ENCODE measurements at places on chromosomes 12 and 14.
A peak's percentile ranks its signal among the peaks of the same experiment; 100 is the strongest.

DNA sequence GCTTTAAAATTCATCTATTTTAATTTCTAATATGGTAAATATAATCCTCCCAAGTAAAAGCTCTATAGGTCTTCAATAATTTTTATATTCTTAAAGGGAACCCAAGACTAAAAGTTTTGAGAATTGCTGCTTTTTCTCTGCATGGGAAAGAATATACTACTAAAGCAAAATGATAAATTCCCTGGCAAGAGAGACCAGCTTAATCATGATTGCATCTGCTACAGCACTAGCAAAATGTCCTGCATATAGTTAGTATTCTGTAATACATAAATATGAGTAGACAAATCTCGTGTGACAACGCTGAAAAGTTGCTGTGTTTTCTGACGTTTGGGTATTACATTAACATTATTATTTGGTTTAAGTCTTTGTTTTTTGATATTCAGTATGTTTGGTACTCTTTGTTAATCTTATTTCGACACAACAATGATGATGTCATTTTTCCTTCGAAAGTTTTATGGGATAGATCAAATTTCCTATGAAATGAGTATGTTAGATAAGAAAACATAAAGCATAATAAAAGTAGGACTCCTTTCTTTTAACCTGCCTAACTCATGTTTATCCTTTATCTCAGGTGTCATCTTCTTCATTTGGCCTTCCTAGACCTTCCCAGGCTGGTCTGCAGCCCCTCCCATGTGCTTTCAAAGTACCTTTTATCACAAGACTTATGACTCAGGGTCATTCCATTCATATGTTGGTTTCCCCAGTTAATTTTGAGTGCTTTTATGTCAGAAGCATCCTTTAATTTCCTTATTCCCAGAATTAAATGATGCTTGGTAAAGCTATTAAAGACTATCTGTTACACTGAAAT lies 321.9 kb downstream of the RAD51B start:
- DNase-seq, result no peak

DNA sequence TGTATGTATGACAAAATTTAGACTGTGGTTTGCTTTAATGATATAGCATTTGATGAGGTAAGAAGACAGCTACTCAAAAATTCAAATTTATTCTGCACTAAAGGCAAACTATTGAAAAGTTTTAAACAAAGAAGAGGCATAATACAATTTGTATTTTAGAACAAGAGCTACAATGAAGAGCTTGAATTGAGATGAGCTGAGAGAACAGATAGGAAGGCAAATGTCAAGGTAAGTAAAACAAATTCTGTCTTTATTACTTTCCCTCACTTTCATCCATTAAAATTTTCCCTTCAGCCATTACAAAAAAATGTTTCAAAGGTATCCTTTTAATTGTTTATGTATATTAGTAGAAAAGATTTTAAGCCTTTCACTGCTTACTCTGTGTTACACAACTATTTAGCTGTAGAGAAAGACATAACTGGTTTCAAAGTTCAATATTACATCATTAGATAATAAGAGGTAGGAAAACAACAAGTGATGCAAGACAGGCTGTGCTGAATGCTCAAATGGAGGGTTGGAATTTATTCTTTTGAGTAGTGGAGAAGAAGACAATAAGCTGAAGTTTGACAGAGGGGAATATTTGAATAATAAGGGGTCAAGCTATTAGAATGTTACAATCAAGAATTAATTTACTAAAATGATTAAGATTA lies 1334.1 kb downstream of the FSCB start:
- no peak for DNase-seq

DNA sequence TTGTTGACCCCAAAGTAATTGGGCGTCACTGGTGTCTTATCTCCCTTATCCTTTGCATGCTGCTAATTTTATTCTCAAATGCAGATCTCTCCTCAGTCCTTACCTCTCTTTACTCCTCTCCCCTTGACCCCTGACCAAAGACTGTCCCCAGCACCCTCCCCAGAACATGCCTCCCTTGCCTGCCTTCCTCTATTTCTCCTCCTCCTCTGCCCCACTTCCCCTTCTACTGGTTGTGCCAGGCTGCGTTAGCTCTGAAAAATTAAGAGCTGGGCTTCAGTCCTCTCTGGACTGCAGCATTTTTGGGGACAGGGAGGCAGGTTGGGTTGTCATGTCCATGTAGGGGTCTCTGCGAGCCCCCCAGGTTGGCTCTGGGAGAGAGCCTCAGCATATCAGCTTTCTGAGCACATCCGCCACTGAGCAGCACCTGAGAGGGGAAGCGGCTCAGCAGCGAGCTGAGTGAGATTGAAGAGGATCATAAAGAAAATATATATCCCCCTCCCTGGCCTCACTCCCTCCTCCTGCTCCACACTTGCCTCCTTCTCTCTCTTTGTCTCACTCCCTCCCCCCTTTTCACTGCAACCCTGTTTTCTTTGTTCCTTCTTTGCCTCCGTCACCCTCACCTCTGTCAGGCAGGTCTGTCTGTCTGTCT lies 6.4 kb upstream of the CISTR start:
- DNase-seq, result no peak

- no peak for DNase-seq
These were observed 25.9 kb upstream of the CAND1 start for GRCh38 chr12:67243260-67243659.

DNA sequence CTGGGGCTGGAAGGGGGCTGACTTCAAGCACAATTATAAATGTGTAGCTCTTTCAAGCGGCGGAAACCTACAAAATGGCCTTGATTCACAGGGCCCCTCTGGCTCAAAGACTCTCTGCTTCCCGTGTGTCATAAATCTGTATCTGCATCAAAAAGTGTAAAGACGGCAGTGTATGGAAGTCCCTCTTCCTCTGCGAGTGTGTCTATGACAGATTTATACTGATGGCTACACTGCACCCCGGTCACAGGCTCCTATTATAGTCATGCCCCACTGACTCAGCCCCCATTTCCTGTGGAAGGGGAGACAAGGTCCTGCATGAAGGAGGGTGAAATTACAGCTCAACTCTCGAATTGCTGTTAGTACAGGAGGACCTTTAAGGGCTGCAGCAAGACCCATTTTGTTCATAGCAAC lies 68.6 kb downstream of the HMGA2 start:
- DNase-seq, result peak; percentile 61

DNA sequence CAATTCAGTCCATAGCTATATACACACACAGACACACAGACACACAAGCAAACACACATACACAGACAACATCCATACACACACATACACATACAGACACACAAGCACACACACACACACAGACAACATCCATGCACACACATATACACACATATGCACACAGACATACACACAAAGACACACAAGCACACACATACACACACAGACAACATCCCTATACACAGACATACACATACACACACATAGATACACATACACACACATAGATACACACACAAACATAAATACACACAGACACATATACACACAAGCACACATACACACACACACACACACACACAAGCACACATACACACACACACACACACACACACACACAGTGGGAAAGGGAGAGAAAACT lies 254.8 kb downstream of the VRK1 start:
- DNase-seq, result no peak

DNA sequence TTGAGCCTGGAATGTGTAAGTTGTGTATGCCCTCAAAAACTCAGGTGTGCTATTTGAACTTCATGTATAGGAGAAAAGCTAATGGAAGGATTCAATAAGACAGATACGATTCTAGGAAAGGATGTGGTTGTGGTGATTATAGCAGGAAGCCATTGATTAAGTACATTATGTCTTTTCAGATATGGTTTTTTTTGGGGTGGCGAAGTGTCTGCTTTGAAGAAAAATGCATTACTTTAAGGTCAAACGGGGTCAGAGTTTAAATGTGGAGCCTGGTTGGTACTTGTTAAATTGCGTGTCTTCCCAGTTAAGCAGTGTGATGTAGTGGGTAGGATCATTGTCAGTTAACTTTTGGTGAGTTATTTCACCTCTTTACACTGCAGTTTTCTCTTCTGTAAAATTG lies 13.0 kb upstream of the NUP107 start:
- DNase-seq, result no peak

DNA sequence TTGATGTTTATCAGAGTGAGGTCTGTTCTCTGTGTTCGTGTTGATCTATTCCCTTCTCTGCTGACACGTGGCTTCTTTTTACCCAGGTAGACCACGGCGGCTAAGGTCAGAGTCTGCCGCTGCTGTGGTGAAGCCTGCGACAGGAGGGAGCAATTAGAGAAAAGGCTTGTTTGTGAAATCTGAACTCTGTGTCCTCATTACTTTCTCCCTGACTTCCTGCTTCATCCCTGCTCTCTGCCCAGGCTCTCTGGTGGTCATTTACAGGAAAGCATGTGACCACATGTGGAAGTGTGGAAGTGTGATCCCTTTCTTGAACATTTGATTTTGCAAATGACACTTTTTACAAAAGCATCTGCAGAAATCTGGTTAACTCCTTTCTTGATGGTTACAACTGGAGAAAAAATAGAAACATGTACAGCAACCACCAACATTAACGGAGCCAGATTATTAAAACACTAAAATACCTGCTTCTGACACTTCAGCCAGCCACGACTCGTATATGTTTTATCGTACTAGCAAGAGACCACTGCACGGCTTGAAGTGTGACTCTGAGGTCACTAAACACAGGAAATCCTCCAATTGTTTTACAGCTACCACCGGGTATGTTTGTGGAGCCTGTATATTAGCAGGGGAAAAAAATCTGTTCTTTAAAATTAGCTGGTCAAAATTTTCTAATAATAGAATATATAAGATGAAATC lies 388.6 kb upstream of the TMPO start:
- no peak for DNase-seq

DNA sequence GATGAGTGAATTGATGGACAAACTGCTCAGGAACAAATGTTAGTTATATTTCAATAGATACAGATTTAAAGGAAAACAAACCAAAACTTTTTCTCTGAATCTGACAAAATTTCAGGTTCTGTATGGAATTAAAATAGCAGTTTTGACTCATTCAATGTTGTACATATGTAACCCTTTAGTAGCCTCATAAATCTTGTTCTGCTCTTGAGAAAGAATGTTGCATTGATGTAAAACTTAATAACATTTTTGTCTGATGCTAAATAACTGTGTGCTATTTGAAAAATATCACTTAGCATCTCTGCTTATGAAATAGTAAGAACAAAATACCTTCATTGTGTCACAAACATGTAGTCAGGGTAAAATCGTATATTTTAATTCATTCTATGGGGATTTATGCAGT lies 168.9 kb upstream of the NOVA1 start:
- DNase-seq, result no peak

DNA sequence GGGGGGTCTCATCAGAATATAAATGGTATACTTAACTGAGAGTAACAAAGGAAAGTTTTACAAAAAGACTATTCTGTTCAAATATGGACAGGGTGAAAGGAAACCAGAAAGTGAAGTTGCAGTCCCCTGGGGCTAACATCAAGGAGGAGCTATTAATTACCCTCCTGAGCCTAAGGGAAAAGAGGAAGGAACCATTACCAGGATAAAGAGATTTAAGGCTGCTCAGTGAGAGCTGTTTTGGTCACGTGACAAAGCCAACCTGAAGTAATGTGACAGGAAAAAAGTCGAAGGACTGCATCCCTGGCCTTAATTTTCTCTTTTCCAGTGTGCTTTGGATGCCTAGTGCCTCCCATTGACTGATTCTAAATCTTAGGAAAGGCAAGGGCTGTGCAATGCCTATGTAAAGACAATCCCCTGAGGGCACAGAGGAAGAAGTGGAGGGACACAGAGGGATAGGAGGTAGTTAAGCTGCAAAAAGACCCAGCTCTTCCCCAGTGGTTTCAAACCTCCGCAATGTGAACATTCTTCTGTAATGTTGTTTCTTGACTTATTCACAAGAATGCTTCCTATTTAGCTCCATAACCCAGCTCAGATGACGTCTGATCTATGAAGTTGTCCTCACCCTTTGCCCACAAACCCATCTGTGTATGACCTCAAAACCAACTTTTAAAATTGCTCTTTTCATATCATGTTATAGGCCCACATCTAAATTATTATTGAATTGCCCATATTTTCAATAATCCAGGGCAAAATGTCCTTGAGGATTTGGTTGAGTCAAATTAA lies 187.7 kb upstream of the DCN start:
- DNase-seq, result no peak

DNA sequence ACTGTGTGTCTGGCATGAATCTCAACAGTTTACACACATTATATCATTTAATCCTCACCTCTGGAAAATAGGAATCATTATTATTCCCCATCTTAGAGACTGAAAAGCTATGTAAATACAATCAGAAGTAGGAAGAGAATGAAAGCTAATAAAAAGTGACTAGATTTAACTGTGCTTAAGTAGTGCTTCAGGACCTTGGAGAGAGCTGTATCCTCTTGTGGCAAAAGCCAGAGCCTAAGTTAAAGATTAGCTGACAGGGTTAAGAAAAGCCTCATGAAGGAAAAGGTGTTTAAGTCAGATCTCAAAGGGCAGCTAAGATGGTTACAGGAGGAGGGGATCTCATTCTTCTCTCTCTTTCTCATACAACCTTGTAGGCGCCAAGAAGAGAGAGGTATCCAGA lies 65.3 kb upstream of the TMEM233 start:
- DNase-seq, result no peak

- DNase-seq, result no peak
These were observed 351.3 kb upstream of the KITLG start for GRCh38 chr12:88931598-88931997.

- DNase-seq, result no peak
These were observed 5.4 kb downstream of the CIPC start for GRCh38 chr14:77103475-77103874.

GRCh38 chr12:14256555-14257169 lies 108.8 kb upstream of the ATF7IP start:
- peak; percentile 36 for DNase-seq

DNA sequence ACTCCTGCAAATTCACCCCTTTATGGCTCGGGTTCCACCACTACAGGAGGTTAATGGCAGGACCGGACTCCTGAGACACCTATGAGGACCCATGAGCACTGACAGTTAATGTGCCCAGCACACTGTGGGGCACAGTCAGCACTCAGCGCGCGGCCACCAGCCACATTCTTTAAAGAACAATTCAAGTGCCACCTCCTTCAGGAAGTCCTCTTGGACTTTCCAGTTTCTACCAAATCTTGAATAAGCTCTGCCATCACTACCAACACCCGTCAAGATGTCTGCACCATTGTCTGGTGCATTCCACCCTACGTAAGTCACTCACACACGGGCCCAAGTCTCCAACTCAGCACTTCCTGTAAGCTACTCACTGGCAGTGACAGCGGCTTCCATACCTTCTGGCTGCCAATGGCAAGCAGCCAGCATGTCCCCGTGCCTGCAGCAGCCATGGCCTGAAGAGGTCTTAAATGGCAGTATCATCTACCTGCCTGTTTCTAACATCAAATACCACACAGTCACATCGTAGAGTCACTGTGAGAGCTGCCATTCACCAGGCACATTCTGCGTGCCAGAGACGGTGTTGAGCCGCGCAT lies 48.5 kb downstream of the CDC42BPB start:
- no peak for DNase-seq

Data from GM04503 (cell line).